Stimulated activated CD8-positive, alpha-beta memory T cell treated with anti-CD3 and anti-CD28 coated beads, Interleukin-15, amount 100 ng/mL, for 24 hours (primary cell): ENCODE measurements at places on chromosomes 4 and X.

DNA sequence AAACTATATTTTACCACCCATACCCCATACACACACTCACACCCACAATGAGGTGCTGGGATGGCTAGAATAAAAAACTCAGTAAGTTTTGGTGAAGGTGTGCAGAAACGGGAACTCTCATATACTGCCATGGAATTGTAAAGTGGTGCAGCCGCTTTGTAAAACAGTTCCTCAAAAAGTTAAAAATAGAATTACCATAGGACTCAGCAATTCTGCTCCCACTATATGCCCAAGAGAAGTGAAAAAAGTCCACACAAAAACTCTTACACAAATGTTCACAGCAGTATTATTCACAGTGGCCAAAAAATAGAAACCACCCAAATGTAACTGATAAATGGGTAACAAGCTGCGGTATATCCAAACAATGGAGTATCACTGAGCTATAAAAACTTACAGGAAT is 6.5 kb downstream of the CENPU start:
- no peak for DNase-seq

DNA sequence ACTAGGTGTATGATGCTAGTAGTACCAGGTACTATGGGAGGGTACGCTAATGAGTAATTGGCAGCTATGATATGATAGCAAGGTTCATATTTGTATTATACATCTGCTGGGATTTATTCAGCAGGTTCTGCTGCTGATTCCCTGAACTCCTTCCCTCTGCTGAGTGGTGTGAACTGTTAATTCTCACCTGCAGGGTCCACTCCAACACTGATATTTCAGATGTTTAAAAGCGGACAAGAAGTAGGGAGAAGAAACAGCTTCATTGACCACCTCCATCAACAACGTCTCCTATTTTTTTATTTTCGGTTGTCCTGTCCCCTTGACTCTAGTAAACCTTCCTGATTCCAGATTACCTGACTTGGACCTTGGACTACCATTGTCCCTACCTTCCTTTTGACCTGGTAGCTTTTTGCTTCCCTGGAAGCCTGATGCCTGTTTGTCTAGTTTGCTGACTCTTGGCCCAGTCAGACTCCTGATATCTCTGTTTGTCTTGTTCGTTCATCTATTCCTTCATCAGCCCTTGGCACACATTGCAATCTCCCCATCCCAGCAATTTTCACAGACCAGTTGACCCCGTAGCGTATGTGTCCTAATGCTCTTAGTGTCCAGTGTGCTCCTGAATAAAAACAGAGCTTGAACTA is 34.0 kb upstream of the RNF128 start:
- no peak for DNase-seq

DNA sequence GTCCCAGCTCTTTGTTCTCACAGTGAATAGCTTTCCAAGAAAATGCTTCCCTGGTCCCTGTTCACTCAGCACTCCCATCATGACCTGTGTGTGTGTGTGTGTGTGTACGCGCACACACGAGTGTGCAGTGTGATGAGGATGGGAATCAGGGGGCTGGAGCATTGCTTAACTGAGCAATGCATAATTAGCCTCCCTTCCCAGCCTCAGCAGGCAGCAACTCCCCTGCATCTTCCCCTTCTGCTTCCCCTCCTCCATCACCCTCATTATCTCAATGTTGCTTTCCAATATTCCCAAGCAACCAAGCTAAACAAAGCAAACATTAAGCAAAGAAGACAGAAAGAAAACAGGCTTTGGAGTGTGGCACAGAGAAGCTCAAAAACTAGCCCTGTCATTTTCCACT is 137.0 kb downstream of the RBM47 start:
- no peak for DNase-seq

DNA sequence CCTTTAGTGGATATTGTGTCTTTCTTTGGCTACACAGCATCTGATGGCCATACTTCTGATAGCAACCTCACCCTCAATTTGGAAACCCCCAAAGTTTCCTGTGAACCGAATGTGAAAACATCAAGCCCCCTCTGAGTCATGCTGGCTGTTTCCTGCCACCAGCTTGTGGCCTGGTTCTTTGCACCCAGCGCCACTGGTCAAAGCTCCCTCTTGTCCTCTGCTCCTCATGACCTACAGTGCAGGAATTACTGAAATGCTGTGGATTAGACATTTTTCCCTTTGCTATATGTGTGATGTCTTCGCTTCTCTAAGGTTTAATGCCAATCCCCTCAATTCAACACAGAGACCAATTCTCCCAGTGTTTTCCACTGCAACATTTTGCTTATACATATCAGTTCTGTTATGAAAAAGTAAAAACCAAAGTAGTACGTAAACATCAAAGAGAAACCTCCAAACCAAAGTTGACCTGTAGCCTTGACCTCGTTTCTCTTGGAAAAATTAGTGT is 224.0 kb upstream of the TENM3 start:
- no peak for DNase-seq

DNA sequence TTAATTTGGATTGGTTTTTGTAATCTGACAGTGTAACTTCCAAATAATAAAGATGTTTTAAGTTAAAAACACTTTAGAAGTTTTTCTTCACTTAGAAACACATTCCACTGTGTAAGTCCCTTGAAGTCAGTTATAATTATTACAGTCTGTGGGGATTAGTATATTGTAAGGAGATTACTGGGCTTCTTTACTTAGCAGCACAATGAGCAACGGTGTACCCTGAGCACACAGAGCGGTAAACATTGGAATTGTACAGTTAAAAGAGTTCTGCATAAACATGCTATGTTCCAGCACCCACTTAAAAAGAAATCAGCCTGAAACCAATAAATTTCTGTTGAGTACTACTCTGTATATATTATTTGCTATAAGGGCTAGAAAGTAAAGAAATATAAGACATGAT is 44.3 kb downstream of the CCSER1 start:
- no peak for DNase-seq

DNA sequence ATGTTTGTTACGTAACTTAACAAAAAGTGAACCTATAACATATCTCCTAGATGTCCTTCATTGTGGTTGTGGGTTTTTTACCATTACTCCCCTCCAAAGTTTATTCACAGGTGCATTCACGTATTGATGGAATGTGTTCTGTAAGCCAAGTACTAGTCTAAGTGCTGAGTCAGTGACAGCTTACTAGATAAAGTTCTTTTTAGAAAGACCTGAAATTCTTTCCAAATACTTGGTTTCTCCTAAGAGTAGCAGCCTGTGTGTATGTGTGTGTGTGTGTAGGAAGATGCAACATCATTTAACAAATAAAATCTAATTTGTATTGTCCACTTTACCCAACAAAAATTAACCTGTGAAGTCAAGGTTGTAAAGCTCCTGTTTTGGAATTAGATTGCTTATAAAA is 22.1 kb downstream of the NAP1L5 start:
- no peak for DNase-seq

GRCh38 chr4:54548831-54549460 is 108.8 kb upstream of the KIT start:
- no peak for DNase-seq

DNA sequence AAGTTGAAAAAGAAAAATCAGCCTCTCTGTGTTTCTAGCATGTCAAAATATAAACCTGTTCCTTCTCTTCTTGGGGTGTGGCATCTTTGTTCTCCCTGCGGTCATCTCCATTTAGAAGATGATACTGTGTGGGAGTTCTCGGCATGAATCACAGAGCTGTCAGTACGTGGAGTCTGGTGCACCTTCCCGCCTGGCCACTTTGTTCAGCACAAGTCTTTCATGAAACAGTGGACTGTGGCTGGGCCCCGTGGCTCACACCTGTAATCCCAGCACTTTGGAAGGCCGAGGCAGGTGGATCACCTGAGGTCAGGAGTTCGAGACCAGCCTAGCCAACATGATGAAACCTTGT is 166.5 kb downstream of the MAML3 start:
- no peak for DNase-seq

GRCh38 chr4:71004281-71004851 is 10.9 kb downstream of the DCK start:
- DNase-seq, result no peak

DNA sequence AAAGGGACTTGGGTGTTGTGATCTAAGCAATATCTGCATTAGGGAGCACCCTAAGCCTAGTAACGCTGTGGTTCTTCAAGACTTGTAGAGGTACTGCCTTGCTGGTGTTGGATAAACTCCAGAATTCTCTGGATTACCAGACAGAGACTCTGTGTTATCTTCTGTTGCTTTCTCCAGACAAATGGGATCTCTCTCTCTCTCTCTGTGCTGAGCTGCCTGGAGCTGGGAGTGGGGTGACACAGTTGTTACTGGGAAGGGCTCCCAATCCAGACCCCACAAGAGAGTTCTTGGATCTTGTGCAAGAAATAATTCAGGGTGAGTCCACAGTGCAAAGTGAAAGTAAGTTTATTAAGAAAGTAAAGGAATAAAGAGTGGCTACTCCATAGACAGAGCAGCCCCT is 48.8 kb downstream of the MCUB start:
- DNase-seq, result no peak

DNA sequence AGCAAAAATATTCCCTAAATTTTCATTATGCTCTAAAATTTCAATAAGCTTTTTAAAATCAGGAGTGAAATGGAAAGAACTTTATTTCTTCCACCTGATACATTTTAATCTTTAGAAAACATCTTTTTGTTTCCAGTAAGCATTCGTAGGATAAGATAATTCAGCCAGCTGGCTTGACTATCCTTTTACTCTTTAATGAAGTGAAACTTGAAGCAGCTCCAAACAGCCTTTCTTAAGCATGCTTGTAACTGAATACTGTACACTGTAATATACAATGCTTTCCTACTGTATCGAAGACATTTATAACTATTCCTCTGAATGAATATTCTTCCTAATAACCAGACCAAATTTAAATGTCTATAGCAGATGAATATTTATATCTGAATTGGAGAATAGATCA is 98.8 kb downstream of the KLHL4 start:
- no peak for DNase-seq

DNA sequence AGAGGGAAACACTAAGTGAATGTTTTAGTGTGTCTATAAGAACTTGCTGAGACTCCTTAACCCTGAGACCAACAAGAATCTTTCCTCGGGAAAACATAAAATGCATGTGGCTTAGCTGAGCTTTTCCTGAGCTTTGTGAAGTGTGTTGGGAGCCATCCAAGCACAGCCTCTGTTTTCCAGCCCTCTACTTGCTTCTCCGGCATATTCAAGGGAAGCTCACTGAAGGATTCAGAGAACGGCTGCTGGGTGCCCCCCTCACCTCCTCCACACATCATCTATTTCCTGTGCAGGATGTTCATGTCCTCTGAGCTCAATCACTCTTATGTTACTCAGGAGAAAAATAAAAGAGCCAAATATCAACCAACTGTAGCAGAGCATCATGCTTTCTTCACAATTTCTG is 492.1 kb downstream of the IL15 start:
- no peak for DNase-seq

DNA sequence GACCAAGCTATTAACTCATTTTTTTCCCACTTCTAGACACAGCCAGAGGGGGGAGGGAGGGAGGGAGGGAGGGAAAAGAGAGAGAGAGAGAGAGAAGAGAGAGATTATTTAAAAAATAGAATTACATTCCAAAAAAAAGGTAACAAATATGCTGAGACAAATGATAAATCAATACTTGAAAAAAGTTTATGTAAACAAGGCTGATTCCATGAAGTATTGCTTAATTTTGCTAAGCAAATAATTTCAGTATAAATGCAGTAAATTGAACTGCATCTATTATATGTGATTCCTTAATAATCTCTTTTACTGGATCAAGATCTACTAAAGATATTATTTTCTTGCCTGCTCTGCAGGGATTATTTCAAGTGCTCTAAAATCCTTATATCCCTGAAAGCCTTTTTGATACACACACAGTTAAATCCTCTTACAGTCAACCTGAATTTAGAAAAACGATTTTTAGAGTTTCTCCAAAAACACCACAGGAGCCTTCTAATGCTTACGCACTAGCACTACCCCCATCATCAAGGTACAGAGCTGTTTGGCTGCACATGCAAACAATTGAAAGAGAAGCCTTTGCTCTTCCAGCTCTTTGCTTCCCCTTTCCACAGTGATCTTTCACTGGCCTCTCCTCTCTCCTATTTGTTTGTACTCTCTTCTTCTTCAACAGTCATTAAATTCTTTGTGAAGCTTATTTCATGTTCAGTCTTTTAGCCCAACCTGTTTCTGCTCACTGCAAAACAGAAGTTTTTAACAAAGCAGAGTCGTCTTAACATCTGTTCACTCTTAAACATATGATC is 426.3 kb upstream of the FAM241A start:
- no peak for DNase-seq

GRCh38 chr4:142762280-142762679 is 83.8 kb downstream of the INPP4B start:
- no peak for DNase-seq

- DNase-seq, result no peak
Measured at GRCh38 chr4:8780086-8780485, 91.6 kb downstream of the HMX1 start.

DNA sequence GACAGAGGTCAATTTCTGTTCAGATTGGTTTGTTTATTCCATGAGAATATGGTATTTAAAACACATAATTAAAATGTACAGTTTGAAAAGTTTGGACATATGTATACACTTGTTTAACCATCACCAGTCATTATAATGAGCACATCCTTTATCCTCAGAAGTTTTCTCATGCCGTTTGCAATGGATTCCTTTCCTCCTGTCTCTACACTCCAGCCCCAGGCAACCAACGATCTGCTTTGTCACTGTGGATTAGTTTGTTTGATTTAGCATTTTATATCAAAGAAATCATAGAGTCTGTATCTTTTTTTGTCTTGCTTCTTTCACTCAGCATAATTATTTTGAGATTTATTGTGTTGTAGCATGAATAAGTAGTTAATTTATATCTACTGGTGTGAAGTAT is 243.0 kb upstream of the TRAM1L1 start:
- no peak for DNase-seq

GRCh38 chr4:81350040-81350439 is 121.7 kb downstream of the RASGEF1B start:
- no peak for DNase-seq

DNA sequence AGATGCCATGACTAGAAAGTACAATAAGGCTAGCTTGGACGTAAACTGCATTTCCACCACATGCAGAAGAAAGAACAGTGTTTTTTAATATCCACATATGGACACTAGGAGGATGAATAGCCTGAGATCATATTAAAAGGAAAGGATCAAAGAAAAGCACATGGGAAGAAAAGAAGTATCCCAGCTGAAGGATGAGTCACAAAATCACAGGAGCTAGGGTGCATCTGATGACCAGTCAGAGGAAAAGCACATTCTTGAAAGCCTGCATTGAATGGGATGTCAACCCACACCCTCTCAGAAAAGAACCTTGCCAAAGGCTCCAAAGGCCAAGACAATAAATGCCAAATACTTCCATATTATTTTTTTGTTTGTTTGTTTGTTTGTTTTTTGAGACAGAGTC is 56.8 kb upstream of the PRDX4 start:
- DNase-seq, result no peak

GRCh38 chr4:16676230-16676770 is 222.1 kb downstream of the LDB2 start:
- DNase-seq, result no peak

DNA sequence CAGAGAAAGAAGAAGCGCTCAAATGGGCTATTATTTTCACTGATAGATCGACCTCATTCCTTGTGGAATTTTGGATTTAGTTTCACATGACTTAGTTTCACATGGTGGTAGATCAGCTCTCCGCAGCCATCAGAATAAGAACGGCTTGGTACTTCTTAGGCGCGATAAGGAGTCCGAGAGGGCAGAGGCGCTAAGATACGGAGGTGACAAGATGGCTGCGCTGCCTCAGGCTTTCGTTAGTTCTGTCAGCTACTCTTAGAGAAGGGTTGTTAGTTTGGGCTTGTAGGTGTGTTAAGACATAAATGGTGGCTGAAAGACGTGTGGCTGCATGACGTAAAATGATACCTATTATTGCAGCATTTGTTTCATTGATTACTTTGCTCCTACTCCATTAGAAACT is 169.1 kb downstream of the UNC5C start:
- no peak for DNase-seq
